ENCODE measurements at places on chromosomes 16 and 17. TPM values are rescaled to one million over a fixed set of nuclear protein-coding genes. Genes with fewer than 3 reads are reported as not detected.

OR2C1 gene
- total RNA-seq: not detected

TBC1D3L gene
- total RNA-seq: 4.2 TPM

LPO gene
- total RNA-seq: not detected

RAMP2 gene
- 0.49 TPM for total RNA-seq

DPEP2 gene
- total RNA-seq: not detected

ATP5PD gene
- 301 TPM for total RNA-seq

ITGB4 gene
- total RNA-seq: 873 TPM

TSPOAP1 gene
- 0.21 TPM for total RNA-seq

PRSS21 gene
- total RNA-seq: 7.5 TPM

CDH8 gene
- total RNA-seq: 0.21 TPM

NCBP3 gene
- total RNA-seq: 12.9 TPM

KRTAP1-1 gene
- total RNA-seq: not detected

TEDC2 gene
- 19.5 TPM for total RNA-seq

DHRS7C gene
- total RNA-seq: not detected

ZNF205 gene
- total RNA-seq: 20.3 TPM

GFER gene
- 22.9 TPM for total RNA-seq

PTX4 gene
- not detected for total RNA-seq

SAMD14 gene
- not detected for total RNA-seq

CCL7 gene
- total RNA-seq: not detected

TP53TG3E gene
- total RNA-seq: not detected

PRAC1 gene
- total RNA-seq: not detected

SMARCD2 gene
- 226 TPM for total RNA-seq

NPIPA3 gene
- not detected for total RNA-seq

KRTAP9-2 gene
- total RNA-seq: not detected

EXOC3L1 gene
- total RNA-seq: 0.99 TPM

TNFRSF17 gene
- total RNA-seq: not detected

ATXN7L3 gene
- total RNA-seq: 53.6 TPM

SMCR8 gene
- total RNA-seq: 6.5 TPM

KRT31 gene
- total RNA-seq: 0.05 TPM

KRT34 gene
- total RNA-seq: 0.35 TPM

CCDC154 gene
- total RNA-seq: not detected

CCL3 gene
- not detected for total RNA-seq

KRT12 gene
- total RNA-seq: not detected

MT1G gene
- total RNA-seq: not detected

MYH1 gene
- total RNA-seq: not detected

C1QTNF8 gene
- total RNA-seq: not detected

GRAPL gene
- total RNA-seq: not detected

SP2 gene
- total RNA-seq: 3.1 TPM

TMEM100 gene
- total RNA-seq: not detected

CBX4 gene
- 15.7 TPM for total RNA-seq

SLC16A13 gene
- 2.2 TPM for total RNA-seq

KLHL10 gene
- total RNA-seq: not detected

KRTAP3-1 gene
- not detected for total RNA-seq

BCO1 gene
- not detected for total RNA-seq

BCKDK gene
- total RNA-seq: 60.4 TPM

CWC25 gene
- total RNA-seq: 8.5 TPM

CES3 gene
- total RNA-seq: 1.5 TPM

SRSF2 gene
- 301 TPM for total RNA-seq

MAP2K4 gene
- total RNA-seq: 23.1 TPM

ADAD2 gene
- total RNA-seq: not detected

Measured in airway epithelial cell (primary cell).